Stimulated activated CD4-positive, alpha-beta T cell treated with anti-CD3 and anti-CD28 coated beads, Interleukin-15, amount 100 ng/mL, for 48 hours (primary cell): ENCODE measurements at places on chromosomes 4 and X.
A peak's percentile ranks its signal among the peaks of the same experiment; 100 is the strongest.

DNA sequence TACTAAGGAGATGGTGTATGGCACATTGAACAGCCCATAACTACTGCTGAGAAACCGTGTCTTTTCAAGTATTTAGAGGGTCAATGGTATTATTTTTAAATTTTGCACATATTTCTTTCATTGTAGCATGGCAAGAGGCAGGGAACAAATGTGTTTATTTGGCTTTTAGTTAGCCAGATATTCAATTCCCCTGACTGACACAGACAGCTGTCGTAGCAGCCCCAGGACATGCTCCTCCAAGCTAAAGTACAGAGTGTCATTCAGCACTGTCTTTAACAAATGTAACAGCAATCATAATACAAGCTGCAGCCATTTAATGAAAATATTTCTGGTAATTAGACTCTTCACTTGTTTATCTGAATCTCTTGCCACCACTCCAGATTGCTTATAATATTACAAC is 687.1 kb downstream of the KLHL13 start:
- no peak for DNase-seq

GRCh38 chr4:3239998-3240920 is 8.7 kb upstream of the MSANTD1 start:
- DNase-seq: no peak

DNA sequence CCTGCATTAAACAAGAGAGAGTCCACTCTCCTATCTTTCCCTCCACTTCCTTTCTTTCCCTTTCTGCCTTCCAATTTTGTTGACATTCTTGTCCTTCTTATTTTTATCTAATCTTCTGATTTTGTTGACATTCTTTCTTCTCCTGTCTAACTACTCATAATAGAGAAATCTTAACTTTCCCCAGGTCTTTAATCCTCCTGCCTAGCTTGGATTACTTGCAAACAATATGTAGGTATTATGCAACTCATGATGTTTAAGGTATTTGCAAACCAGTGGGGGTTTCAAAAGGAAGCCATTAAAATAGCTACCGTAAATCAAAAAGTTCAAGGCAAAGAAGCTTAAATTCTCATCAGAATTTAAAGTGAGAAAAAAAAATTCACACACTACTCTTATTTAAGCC is 53.9 kb downstream of the PROM1 start:
- DNase-seq: no peak

GRCh38 chrX:110346681-110347080 is 12.0 kb upstream of the RTL9 start:
- DNase-seq: no peak

GRCh38 chr4:112185334-112185733 is 40.1 kb downstream of the FAM241A start:
- no peak for DNase-seq

DNA sequence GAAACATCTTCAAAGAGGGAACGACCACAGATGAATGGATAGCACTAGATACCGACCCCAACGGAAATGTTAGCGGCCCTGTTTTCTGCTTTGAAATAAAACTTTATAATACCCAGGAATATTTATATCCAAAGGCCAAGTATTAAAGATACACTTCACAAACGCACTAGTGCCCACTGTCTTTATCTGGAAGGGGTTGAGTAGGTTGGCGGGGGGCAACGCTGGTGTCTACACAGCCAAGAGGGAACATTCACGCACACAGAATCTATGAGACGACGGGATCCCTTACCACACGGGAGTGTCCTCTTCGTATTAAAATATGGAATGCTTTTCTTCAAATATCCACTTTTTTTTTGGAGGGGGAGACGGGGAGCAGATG is 3.3 kb downstream of the HAND2 start:
- no peak for DNase-seq

- DNase-seq: peak; percentile 65
These were observed 16.8 kb downstream of the FGFR3 start for GRCh38 chr4:1809754-1810502.

- DNase-seq: no peak
These were observed 373.3 kb downstream of the IDS start for GRCh38 chrX:149131774-149132173.

GRCh38 chr4:108107101-108107500 is 61.6 kb downstream of the LEF1 start:
- no peak for DNase-seq

- no peak for DNase-seq
These were observed 420 bp downstream of the CC2D2A start for GRCh38 chr4:15470128-15470475.

- DNase-seq: no peak
These were observed 88.2 kb downstream of the CRMP1 start for GRCh38 chr4:5804656-5805055.

GRCh38 chr4:159401226-159401712 is 298.4 kb downstream of the RAPGEF2 start:
- no peak for DNase-seq

GRCh38 chr4:152304220-152304619 is 231.7 kb downstream of the FBXW7 start:
- no peak for DNase-seq

DNA sequence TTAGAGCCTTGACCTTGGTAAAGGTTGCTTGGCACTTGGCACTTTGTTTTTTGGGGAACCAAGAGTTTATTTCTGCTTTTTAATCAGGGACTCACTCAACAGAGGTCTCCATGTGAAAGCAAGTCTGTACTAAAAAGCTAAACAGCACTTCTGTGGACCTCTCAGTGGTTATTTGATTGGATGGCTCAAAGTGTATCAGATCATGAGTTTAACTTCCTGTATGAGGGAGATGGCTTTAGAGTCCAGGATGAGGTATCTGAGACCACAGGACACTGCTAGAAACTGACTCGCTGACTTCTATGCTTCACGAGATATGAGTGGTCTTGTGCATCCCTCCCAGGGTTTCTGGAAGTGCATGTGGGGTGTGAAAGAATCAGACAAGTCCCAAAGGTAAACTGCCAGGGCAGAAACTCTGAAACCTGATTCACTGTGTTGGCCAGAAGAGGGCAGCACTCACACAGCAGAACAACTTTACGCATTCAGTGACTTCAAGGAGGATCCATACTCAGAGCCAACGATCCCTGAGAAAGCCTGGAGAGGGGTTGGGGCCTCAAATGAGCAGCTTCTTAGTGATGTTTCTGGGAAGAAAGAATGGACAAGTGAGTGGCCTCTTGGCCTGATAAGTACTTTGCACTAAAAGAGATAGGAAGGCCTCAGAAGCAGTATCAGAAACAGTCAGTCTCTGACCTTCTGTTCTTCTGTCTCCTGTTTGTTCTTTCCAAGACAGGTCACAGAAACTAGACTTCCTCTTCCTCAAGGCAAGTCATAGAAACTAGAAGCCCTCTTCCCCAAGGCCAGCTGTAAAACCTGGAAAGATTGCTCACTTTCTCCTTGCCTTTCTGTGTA is 220.3 kb upstream of the CXCL13 start:
- peak; percentile 39 for DNase-seq

- no peak for DNase-seq
These were observed 673.6 kb upstream of the TENM3 start for GRCh38 chr4:181569553-181569952.

DNA sequence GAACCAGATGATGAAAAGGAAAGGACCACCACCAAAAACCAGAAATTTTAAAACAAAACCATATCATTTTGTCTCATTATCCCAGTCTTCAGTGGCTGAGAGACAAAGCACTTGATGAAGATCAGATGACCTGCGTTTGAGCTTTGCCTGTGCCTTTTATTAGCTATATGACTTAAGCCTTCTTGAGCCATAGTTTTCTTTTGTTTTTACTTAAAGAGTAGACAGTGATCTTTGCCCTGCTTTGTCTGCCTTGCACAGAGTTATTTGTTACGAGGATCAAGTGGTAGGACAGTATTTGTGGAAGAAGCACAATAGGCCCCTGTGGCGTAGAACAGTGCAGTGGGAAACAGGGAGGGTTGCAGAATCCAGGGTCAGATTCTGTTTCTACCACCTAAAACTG is 89.9 kb downstream of the SLC10A6 start:
- DNase-seq: no peak

GRCh38 chr4:81565142-81565870 is 93.6 kb upstream of the RASGEF1B start:
- DNase-seq: no peak

GRCh38 chr4:48027653-48028052 is 11.1 kb downstream of the NIPAL1 start:
- no peak for DNase-seq

DNA sequence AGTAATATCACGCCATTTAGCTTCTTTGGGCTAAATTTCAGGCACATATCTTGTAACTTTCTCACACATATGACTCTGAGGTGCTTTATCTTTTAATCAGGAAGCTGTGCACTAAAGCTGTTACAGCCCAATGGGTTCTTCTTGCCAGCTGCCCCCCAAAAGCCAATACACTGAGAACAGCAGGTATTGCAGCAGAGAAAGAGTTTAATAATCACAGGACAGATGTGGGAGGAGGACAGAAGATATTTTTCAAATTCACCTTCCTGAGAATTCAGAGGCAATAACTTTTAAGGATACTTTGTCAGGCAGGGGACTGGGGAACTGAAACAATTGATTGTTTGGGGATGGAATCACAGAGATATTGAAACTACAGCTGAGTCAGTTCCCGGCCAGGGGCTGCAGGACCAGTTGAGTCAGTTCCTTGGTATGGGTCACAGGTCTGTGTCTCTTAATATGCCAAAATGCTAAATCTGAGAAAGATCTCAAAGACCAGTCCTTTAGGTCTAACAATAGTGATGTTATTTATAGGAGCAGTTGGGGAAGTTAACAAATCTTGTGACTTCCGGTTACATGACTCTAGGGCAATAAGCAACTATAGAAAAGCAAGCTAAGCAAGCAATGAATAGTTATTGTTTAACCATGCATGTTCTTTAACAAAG is 28.1 kb downstream of the DDIT4L start:
- no peak for DNase-seq

GRCh38 chrX:23855569-23855968 is 52.2 kb downstream of the APOO start:
- DNase-seq: no peak

- DNase-seq: no peak
These were observed 692 bp upstream of the SLC9A7 start for GRCh38 chrX:46759645-46759974.

DNA sequence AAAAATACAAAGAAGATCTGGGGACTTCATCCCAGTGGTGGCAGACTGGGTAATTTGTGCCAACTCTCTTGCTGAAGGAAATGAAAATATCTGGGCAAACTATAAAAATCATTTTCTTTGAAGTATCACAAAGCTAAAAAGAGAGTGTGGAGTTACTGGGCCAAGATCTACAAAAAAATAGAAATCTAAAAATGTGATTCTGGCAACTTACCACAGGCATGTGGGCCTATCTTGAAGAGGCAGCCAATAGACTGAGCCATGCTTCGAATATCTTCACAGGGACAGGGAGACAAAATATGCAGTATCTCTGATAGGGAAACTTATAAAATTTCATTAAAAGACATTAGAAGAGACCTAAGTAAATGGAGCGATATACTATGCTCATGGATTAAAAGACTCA is 168.8 kb downstream of the RCHY1 start:
- no peak for DNase-seq

DNA sequence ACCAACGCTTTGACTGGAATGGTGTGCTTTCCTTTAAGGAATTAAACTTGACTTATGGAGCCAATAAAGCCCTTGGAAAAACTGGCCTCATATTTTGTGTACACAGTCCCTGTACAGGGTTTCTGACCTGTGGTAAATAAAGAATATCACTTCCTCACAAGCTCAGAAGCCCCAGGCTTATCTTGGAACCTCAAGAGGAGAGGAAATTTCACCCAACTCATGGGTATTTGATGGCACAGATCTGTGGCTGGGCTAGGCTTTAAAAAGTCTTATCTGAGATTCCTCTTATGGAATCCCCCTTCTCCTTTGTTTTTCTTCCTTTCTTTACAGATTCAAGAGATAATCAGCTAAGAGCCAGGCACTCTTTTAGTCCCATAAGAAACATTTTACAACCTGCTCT is 89.3 kb upstream of the USP38 start:
- DNase-seq: no peak

DNA sequence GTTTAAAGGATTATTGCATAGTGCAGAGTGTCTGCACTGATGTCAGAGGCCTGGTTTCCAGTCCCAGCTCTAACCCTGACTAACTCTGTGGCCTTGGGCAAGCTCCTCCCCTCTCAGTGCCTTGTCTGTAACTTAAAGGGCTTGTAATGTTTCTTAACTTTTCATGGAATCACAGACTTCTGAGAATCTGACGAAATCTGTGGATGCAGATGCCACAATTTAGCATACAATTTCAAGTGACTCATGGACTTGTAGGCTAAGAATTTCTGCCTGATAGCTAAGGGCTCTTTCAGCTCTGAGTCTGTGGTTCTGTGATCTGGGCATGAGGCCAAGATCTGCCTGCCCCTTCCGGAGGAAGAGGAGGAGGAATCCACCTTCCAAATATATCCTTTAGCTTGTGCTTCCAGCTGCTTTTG is 236.9 kb downstream of the AR start:
- DNase-seq: no peak

DNA sequence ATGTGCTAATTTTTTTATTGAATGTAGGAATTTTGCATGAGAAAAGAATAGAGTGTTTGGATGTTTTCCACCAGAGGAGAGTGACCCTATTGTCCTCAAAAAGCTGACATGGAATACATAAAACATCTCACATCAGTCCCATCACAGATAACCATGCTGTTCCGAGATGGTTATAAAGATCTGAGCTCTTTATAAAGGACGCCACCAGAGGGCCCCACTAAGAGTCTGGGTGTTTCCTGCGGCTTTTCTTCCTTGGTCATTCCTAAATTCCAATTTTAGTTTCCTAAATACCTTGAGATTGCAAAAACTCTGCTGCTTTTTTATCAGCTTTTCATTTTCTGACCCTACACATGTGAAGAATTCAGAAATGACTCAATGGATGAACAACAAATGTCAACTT is 504.5 kb upstream of the FRG1 start:
- no peak for DNase-seq

DNA sequence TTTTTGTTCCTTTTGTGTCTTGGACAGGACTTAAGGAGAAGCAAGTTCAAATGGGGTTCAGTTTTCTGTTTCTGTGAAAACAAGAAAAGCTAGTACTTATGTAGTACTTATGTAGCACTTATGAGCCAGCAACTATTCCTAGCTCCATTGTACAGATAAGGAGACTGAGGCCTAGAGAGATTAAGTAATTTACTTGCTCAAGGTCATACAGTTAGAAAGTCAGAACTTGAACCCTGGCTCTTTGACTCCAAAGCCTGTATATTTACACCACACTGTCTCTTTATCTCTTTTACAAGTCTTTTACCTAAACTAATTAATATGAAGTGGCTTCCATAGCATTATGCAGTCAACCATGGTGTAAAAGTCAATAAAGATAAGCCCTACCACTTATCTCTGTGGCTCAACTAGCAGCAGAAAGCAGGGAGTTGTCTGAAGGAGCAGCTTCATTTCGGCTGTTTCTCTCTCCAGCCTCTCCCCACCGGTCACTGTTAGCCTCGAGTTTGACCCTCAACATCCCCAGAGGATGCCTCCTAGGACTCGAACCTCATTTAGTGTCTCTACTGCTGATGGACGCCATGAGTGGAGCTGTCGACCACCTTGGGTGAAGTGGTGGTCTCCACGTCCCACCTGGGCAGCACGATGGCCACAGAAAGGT is 209.9 kb downstream of the SHROOM3 start:
- no peak for DNase-seq

DNA sequence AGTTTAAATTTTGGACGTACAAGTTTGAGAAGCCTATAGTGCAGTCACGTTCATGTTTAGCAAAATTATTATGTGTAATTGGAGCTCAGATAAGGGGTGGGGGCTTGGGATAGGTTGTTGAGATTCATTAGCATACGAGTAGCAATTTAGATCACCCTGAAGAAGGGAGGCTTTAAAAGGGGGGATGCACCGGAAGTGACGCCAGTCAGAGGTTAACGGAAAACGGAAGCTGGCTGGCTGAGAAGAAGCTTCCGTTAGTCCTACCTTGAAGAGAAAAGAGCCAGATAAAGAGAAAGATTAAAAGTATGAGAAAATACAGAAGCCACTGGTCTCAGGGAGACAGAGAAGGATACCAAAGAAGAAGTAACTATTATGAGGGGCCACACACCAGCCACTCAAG is 1.1 kb upstream of the NXT2 start:
- DNase-seq: no peak
